ENCODE measurements at places on chromosomes 1 and 21.
A peak's percentile ranks its signal among the peaks of the same experiment; 100 is the strongest.

GRCh38 chr1:186476264-186477040, 15.5 kb upstream of the PDC start:
- H3K27ac ChIP-seq = no peak overlapping the region
- H3K4me1 ChIP-seq = no peaks in the 10 kb centered on the region
- no peak for DNase-seq
- H3K4me3 ChIP-seq = no peak overlapping the region
- no peaks in the 10 kb centered on the region for H3K36me3 ChIP-seq

GRCh38 chr1:174165471-174166137, 6.3 kb downstream of the RABGAP1L start:
- H3K36me3 ChIP-seq = no peaks in the 10 kb centered on the region
- no peaks in the 10 kb centered on the region for H3K4me1 ChIP-seq
- H3K4me3 ChIP-seq = no peak overlapping the region

DNA sequence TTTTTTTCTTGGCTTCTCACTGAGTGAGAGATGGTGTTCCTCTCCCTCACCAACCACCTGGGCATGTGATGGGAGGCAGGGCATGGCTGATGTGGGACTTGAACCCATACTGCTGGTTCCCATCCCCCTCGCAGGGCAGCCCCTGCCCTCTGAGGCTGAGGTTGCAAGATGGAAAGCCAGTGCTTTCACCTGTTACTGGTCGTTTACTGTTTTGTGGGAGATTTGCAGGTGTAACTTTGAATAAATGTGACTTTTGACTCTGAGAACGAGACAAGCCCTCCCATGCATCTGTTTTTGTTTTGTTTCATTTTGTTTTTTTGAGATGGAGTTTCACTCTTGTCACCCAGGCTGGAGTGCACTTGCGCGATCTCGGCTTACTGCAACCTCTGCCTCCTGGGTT, 21.6 kb downstream of the C1orf167 start:
- H3K27ac ChIP-seq = no peak overlapping the region
- no peaks in the 10 kb centered on the region for H3K36me3 ChIP-seq
- no peaks in the 10 kb centered on the region for H3K27me3 ChIP-seq
- H3K4me1 ChIP-seq = peaks cover 40% of the 10 kb centered on the region

DNA sequence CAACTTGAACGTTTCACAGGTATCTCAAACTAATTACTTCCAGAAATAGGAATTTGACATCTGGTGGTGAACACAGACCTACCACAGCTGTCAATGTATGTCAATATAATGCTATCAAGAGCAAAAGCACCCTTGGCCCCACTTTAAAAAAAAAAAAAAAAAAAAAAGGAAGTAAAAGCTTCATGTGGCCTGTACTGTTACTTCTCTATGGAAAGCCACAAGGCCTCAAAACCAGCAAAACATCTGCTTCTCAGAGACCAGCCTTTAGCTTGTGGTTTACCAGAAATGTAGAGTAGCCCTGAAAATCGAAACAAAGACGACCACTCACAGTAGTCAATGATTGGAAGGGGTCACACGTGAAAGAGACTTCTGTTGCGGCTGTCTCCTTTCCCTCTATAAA, 109.6 kb downstream of the SLC45A1 start:
- no peak for DNase-seq
- no peak overlapping the region for H3K4me3 ChIP-seq
- H3K27ac ChIP-seq = peak overlapping the region; percentile 83
- no peaks in the 10 kb centered on the region for H3K4me1 ChIP-seq

DNA sequence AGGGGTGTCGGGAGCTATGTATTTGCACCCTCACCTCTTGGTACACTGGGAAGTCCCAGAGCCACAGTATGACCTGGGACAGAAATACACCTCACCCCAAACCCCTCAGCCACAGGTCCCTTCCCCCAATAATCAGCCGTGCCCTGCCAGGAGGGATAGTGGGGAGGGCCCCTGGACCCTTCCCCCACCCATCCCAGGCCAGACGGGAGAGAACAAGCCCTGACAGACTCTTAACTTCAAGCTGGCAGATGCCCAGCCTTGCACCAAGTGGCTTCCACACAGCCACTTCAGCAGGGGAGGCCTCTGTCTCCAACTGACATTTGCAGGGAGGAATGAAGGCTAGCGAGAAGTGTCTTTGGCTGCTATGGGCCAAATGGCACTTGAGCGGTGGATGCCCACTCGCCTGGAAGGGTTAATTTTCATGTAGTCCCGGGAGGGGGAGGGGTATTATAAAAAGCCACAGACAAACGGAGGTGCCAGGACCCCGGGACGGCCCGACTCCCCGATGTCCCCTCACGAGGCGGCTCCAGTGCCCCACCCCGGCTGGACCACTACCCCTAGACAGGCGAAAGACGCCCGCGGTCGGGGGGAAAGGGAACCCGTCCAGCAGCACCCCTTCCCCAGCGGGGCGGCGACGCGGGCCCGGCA, 495 bp downstream of the SYNC start:
- H3K4me3 ChIP-seq = peak overlapping the region; percentile 60
- H3K4me1 ChIP-seq = no peaks in the 10 kb centered on the region
- peak overlapping the region; percentile 83 for H3K27ac ChIP-seq

- H3K27me3 ChIP-seq = peaks cover 12% of the 10 kb centered on the region
- H3K36me3 ChIP-seq = no peaks in the 10 kb centered on the region
- H3K27ac ChIP-seq = no peak overlapping the region
- H3K4me3 ChIP-seq = no peak overlapping the region
- no peaks in the 10 kb centered on the region for H3K4me1 ChIP-seq
- no peak for DNase-seq
Measured at GRCh38 chr1:3003039-3003940, 18.0 kb upstream of the ACTRT2 start.

GRCh38 chr1:20440785-20441200, 45.2 kb downstream of the CAMK2N1 start:
- H3K4me1 ChIP-seq = no peaks in the 10 kb centered on the region
- no peak overlapping the region for H3K4me3 ChIP-seq
- no peaks in the 10 kb centered on the region for H3K27me3 ChIP-seq

DNA sequence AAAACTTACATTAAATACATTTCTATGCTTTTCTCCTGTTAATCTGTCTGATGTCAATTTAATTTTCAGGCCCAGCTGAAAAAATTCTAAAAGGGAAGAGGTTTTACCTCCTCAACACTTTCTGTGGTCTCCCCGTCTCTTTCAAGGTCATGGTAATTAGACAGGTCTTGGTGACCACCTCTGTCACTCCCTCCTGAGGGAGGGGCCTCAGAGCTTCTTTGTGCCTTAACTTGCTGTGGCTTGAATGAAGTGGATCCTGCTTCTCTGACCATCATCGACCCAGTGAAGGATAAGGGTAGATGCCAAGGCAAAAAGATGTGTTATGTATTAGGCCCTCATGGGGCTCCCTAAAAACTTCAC, 40.8 kb upstream of the OSBPL9 start:
- no peaks in the 10 kb centered on the region for H3K27me3 ChIP-seq
- peak overlapping the region; percentile 82 for H3K27ac ChIP-seq
- no peaks in the 10 kb centered on the region for H3K36me3 ChIP-seq
- peaks cover 6% of the 10 kb centered on the region for H3K4me1 ChIP-seq
- H3K4me3 ChIP-seq = no peak overlapping the region

DNA sequence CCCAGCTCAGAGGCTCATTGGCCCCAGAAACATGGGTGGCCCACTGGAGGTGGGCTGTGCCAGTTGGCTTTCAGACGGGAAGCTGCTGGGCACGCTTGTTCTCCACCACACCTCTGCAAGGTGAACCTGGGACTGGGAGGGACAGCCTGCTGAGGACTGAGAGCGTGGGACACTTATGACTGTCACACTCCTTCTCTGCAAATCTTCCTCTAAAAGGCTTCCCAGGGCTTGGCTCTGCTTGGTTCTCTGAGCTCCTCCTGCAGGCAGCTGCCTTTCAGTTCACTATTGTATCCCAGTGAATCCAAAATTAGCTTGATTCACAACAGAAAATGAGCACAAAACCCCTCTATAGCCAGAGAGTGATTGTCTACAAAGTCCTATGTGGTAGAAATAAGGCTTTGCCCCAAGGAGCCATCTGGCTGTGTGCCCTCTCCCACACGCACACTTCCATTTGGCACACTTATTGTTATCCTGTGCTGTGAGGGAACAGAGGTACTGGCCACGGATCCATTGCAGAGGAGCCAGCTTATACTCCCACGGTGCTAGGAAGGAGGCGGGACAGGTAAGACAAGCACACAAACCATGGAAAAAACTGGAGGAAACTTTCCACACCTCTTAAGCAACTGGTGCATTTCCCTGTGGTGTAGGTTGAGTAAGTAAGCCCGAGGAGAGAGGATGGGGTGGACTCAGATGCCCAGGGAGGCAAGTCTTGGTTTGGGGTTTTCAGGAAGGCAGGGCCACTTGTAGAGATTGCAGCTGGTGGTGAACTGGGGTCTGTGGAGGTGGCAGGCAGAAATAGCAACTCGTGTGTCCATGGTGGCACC, 18.9 kb upstream of the BTG2 start:
- no peak for DNase-seq
- peak overlapping the region; percentile 97 for H3K27ac ChIP-seq
- H3K36me3 ChIP-seq = no peaks in the 10 kb centered on the region
- no peaks in the 10 kb centered on the region for H3K4me1 ChIP-seq
- H3K4me3 ChIP-seq = no peak overlapping the region

DNA sequence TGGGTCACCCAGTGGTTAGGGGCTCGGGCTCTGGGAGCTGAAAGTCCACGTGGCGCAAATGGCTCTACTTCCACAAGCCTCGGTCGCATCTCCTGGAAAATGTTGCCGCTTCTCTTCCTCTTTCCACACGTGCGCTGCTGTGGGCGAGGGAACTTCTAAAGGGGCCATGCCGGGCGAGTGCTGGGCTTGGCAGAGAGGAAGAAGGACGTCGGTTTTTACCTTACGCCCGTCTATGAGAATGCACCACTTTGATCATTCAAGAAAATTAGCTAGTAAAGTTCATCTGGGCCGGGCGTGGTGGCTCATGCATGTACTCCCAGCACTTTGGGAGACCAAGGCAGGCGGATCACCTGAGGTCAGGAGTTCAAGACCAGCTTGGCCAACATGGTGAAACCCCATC, 10.4 kb downstream of the SLC45A1 start:
- no peaks in the 10 kb centered on the region for H3K27me3 ChIP-seq
- no peak for DNase-seq
- H3K36me3 ChIP-seq = peaks cover 73% of the 10 kb centered on the region
- no peak overlapping the region for H3K27ac ChIP-seq
- H3K4me3 ChIP-seq = no peak overlapping the region

- no peak for DNase-seq
- peaks cover 78% of the 10 kb centered on the region for H3K36me3 ChIP-seq
- no peaks in the 10 kb centered on the region for H3K27me3 ChIP-seq
- no peak overlapping the region for H3K27ac ChIP-seq
- H3K4me3 ChIP-seq = no peak overlapping the region
Measured at GRCh38 chr21:33831962-33832659, 83.5 kb downstream of the ATP5PO start.

- no peaks in the 10 kb centered on the region for H3K4me1 ChIP-seq
- H3K36me3 ChIP-seq = no peaks in the 10 kb centered on the region
Measured at GRCh38 chr21:26939601-26940111, 27.2 kb downstream of the ADAMTS5 start.

DNA sequence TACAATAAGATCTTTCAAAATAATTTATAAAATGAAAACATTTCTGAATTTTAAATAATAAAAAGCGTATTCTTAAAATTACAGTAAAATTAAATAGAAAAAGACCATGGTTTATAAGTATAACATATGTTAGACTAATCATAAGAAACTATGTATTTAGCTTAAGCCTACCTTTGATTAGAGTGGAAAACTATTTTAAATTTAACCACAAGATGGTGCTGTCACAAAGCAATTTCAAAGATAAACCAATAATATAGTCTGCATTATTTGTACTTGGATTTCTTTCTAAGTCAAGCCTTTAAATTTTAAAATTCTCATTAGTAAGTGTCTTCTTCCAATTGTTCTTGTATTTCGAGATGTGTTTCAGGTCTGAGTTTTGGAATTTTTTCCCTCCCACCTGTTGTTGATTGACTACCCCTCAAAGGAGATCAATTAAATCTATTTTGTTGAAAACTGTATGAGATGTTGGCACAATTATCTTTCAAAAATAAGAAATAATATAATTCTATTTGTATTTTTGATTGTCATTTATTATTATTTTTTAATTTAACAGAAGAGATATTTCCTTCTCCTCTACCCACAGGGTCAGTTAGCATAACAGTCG, 459.8 kb downstream of the KCNT2 start:
- H3K4me1 ChIP-seq = no peaks in the 10 kb centered on the region
- DNase-seq = no peak
- H3K27ac ChIP-seq = no peak overlapping the region
- H3K27me3 ChIP-seq = no peaks in the 10 kb centered on the region
- no peaks in the 10 kb centered on the region for H3K36me3 ChIP-seq

GRCh38 chr1:159755451-159756007, 25.2 kb upstream of the DUSP23 start:
- H3K27me3 ChIP-seq = no peaks in the 10 kb centered on the region
- no peaks in the 10 kb centered on the region for H3K36me3 ChIP-seq
- H3K4me3 ChIP-seq = no peak overlapping the region

- no peak overlapping the region for H3K27ac ChIP-seq
- H3K4me1 ChIP-seq = no peaks in the 10 kb centered on the region
- no peak for DNase-seq
- H3K27me3 ChIP-seq = no peaks in the 10 kb centered on the region
- H3K36me3 ChIP-seq = no peaks in the 10 kb centered on the region
- no peak overlapping the region for H3K4me3 ChIP-seq
Measured at GRCh38 chr1:233664804-233665574, 51.1 kb downstream of the KCNK1 start.

DNA sequence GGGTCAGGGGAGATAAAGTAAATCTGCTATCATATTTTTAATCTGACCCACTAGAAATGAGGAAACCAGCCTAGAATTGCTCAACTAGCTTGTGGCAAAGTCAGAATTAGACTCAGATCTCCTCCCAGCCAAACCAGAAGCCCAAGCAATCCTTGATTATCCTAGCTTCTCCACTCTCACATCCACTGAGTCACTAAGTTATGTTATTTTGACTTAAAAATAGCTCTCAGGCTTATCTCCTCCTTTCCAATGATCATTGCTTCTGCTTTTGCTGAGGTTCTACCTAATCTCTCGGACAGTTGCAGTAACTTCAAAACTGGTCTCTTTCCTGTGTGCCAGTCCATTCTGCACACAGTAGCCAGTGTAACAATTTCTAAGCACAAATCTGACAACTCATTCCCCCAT, 22.9 kb downstream of the OVAAL start:
- no peaks in the 10 kb centered on the region for H3K4me1 ChIP-seq
- no peak overlapping the region for H3K27ac ChIP-seq
- no peaks in the 10 kb centered on the region for H3K36me3 ChIP-seq
- no peaks in the 10 kb centered on the region for H3K27me3 ChIP-seq
- H3K4me3 ChIP-seq = no peak overlapping the region

GRCh38 chr1:8460132-8460544, 142.2 kb downstream of the SLC45A1 start:
- no peak for DNase-seq
- no peaks in the 10 kb centered on the region for H3K27me3 ChIP-seq
- peaks cover 99% of the 10 kb centered on the region for H3K4me1 ChIP-seq
- H3K27ac ChIP-seq = peak overlapping the region; percentile 60

- H3K4me1 ChIP-seq = no peaks in the 10 kb centered on the region
- no peaks in the 10 kb centered on the region for H3K36me3 ChIP-seq
- DNase-seq = no peak
Measured at GRCh38 chr1:52635321-52636089, 2.5 kb downstream of the SHISAL2A start.

DNA sequence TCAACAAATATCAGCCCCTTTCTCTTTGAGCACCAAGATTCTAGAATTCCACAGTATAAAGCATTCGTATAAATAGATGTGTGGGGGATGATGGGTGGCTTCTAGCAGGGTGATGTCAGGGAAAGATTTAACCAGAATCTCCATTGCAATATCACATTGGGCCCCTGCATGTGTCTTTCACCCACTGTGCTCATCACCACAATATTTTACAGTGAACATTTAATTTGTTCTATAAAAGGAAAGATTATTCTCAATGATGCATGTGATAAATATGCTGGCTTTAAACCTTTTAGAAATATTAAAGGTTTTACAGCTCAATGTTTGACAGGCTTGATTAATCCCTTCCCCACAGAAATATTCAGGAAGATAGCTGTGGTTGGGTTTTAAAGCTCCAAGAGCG, 457.8 kb upstream of the DAB1 start:
- no peak overlapping the region for H3K27ac ChIP-seq
- no peak overlapping the region for H3K4me3 ChIP-seq
- H3K36me3 ChIP-seq = no peaks in the 10 kb centered on the region
- DNase-seq = no peak
- no peaks in the 10 kb centered on the region for H3K4me1 ChIP-seq

Data from tibial nerve (tissue), 4 donors.